ENCODE measurements at places on chromosomes 7 and 10.

DNA sequence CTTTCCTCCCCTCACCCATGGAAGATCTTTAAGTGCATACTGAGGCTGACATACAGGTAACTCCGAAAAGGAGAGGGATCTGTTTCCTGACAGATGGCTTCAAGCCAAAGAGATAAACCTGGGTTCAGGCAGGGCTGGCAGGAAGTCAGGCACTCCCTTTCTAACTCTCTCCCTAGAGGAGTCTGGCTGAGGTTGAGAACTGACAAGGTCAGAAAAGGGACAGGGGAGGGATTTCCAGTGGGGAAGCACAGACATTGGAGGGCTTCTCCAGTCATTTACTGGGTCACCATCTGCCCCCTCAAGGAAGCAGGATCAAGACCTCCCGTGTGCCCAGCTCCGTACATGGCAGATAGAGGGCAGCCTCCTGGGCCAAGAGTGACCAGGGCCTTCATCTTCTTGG lies 31.6 kb downstream of the TLX1 start:
- no peak for DNase-seq

- DNase-seq = peak; percentile 8
Measured at GRCh38 chr7:152312316-152312715, 123.5 kb downstream of the KMT2C start.

DNA sequence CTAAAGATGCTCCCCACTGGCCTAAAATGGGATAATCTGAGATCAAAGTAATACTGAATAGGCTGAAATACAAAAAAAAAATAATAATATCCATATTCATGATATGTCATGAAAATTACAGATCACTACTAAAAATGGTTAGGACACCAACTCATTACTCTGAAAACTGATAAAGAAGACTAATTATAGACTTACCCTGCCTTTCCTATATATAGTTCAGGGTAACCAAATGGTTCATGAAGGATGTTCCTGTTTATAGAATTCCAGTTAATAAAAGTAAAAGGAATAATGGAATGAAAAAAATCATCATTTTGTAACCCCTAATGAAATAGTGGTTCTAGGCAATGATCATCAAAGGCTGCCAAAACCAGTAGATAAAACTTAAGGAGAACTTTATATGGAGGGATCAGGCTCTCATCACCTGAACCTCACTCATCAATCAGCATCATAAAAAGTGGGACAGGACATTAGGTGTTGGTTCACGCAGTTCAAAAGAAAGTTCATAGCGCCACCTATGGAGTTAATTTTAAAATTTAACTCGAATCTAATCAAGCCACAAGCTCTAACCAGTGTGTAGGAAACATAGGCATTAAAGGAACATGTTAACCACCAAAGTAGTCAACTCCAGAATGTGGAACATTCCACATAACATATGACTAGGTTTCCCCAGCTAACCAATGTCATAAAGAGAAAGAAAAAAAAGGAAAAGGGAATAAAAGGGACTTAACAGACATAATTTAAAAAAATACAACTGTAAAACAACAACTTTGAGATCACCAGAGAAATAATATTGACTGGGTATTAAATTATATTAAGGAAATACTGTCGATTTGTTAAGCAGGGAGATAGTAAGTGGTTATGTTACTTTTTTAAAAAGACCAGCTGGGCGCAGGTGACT lies 35.7 kb downstream of the P4HA1 start:
- no peak for DNase-seq

DNA sequence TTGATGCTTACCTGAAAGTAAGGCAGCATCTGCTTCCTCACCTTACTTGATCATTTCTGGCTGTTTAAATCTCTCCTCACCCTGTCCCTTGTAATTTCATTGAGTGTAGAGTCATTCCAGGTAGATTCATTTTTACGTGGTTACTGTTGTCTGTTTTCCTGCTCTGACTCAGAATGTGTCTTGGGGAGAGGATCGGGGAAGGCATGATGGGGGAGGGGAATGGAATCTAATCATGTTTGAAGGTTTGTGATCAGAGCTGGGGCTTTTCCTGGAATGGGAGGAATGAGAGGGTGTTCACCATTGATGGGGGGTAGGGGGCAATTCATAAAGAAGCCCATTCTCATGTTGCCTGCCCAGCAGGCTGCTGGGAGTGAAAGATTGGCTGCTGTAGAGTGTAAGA lies 18.7 kb downstream of the SEC24C start:
- DNase-seq = no peak

GRCh38 chr7:128703609-128704241 lies 31.6 kb downstream of the GARIN1A start:
- no peak for DNase-seq
